ENCODE measurements at places on chromosomes 1 and 21.

DNA sequence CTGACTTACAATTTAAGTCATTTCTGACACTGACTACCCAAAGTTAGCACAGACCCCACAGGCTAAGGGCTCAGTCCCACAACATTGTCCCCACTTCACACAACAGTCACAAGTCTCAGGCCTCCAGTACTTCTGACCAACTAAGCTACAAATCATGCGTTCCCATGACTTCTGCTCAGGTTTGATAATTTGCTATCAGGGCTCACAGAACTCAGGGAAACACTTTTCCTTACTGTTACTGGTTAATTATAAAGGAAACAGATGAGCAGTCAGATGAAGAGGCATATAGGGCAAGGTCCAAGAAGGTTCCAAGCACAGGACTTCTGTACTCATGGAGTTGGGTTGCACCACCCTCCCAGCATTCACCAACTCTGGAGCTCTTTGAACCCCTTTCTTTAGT lies 151.2 kb upstream of the TNR start:
- DNase-seq: no peak

GRCh38 chr1:94122201-94122970 lies 1.4 kb upstream of the ABCA4 start:
- DNase-seq: no peak

- no peak for DNase-seq
Measured at GRCh38 chr1:147292631-147293251, 50.3 kb downstream of the CHD1L start.

DNA sequence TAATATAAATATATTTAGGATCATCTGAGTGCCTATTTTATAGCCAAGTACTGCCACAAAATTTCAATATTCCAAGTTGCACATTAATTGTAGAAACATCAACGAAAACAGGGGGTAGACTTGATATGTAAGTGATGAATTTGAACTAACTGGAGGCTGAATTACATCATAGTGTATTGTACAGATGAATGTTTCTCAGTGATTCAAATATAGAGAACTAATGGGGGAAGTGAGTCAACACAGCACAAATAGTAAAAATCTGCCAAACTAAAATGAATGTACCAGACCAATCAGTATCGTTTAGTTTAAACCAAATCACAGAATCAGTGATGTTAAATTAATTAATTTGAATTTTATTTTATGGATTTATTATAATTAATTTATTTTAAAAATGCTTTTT lies 42.8 kb downstream of the RTCA start:
- no peak for DNase-seq

- no peak for DNase-seq
Measured at GRCh38 chr1:6956488-6957159, 171.4 kb downstream of the CAMTA1 start.

GRCh38 chr21:20802631-20803260 lies 195.5 kb upstream of the NCAM2 start:
- no peak for DNase-seq

DNA sequence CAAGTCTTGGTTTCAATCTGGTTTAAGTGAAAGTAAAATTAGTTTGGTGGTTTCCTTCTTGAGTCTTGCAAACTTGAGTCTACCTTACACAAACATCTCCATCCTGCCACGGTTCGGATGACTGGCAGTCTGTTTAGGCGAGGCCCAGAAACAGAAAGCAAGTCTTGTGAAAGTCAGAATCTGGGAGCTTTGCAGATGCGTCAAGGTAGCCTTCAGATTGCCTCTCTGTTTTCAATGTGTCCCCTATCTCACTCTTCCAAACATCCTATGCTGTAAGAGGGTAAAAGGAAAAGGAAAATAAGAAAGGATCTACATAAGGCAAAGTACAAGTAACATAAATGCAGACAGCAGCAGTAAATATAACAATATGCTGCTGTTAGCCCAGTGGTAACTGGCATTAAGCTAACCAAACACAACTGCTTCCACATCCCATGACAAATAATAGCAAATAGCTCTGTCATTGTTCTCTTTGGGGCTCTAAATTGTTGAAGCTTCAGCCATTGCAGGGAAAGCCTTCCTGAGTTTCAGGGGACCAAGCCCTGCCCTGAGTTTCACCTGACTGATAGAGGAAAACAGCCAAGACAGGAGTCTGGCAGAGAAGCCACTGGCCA lies 26.2 kb upstream of the C1orf105 start:
- DNase-seq: no peak

- no peak for DNase-seq
Measured at GRCh38 chr1:247366926-247367645, 35.4 kb upstream of the ZNF496 start.

DNA sequence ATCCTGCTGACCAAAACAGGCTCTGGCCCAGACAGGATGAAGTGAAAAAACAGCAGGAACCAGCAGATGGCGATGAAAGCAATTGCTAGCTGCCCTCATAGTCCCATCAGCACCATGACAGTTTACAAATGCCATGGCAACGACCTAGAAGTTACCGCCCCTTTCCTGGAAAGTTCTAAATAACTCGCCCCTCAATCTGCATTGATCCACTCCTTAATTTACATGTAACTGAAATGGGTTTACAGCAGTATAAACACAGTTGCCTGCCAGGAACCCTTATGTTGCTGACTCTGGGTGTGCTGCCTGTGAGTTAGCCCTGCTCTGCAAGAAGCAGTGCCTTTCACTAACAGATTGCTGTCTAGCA lies 65.5 kb upstream of the CR1L start:
- DNase-seq: peak; percentile 11

DNA sequence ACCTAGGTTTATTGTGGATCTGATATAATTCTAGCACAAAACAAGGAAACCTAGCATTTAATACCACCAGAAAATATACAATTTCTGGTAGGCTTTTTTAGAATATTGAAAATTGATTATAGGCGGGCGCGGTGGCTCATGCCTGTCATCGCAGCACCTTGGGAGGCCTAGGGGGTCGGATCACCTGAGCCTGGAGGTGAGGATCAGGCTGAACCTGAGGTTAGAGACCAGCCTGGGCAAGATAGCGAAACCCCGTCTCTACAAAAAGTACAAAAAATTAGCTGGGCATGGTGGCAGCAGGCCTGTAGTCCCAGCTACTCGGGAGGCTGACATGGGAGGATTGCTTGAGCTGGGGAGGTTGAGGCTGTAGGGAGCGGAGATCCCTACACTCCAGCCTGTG lies 948 bp upstream of the COP1 start:
- no peak for DNase-seq

- DNase-seq: no peak
Measured at GRCh38 chr1:86775395-86775794, 71.0 kb downstream of the SH3GLB1 start.

GRCh38 chr1:28592321-28593071 lies 431 bp downstream of the RAB42 start:
- no peak for DNase-seq

- no peak for DNase-seq
Measured at GRCh38 chr1:89081005-89081404, 16.0 kb upstream of the GBP1 start.

- DNase-seq: no peak
Measured at GRCh38 chr21:28758042-28758882, 234.4 kb downstream of the LTN1 start.

DNA sequence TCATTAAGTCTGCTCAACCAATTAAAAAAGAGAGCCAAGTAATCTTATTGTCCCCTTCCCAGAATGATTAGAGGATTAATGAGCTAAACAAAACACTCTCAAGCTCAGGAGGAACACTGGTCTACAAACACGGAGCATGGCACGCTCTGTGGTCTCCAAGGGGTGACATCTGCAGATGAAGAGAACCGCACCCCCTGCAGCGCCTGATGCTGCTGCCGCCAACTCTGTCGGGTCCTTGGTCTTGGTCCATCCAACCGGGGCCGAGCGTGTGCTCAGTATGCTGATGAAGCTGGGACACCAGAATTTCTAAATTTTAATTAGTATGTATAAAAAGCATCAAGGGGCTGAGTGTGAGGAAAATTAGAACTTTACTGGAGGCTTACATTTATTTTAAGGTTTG lies 82.7 kb downstream of the LPAR3 start:
- no peak for DNase-seq

DNA sequence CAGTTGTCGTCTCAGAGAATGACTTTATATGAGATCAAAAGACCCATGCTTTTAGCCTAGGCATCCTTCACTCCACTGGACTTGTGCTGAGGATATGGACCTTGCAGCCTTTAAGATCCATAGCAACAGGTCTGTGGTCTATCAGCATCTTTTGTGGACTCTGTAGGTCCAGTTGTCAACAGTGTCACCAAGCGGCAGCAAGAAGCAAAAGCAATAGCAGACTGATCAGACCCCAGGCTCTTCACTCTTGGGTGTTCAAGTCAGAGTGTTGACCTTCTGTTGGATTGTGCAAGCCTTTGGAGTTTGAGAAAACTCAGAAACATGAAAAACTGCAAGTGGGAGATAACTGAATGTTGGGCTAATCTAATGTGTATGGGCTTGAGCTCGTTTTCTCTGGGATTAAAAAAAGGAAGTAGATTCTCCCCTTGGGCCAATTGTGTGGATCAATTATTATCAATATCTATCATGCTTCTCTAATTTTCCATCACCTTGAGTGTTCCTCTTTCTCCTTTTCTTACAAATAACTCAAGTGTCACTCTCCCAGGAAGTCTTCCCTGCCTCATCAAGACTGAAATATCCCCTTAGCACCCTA lies 144.2 kb downstream of the LYPLAL1 start:
- DNase-seq: no peak

DNA sequence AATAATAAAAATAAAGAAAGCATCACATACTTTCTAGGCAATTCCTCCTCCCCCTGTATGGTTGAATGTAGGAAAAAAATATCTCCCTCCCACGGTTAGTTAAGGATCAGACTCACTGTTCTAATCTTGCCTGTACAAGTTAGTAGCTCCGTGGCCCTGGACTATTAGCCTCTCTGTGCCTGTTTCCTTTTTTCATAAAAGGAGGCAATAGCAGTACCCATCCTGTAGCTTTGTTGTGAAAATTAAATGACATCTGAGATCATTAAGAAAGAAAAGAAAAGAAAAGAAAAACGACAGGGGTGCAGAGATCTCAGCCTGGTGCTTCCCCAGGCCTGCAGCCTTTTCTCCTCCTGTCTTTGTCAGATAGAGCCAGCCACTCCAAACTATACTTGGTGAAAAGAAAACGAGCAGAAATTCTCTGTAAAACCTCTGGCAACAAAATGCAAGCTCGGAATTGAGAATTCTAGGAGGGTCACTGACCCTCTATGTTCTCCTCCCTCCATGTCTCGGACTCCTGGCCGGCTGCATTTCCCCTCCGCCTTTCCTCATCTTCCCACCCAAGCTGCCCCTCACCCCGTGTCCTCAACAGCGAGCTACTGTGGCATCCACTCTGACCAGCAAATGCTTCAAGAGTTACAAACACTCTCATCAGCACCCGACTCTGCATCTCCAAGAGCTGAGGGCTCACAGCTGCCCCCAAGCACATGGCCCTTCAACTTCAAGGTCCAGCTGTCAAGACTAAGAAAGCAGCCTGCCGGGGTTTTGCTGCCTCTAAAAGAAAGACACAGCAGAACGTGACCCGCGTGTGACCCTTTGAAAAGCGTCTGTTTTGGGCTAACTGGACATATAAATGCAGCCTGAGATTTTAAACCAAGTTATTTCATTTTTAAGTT lies 13.6 kb downstream of the RIPK4 start:
- DNase-seq: no peak

GRCh38 chr1:34885405-34886247 lies 26.1 kb upstream of the SMIM12 start:
- DNase-seq: no peak

DNA sequence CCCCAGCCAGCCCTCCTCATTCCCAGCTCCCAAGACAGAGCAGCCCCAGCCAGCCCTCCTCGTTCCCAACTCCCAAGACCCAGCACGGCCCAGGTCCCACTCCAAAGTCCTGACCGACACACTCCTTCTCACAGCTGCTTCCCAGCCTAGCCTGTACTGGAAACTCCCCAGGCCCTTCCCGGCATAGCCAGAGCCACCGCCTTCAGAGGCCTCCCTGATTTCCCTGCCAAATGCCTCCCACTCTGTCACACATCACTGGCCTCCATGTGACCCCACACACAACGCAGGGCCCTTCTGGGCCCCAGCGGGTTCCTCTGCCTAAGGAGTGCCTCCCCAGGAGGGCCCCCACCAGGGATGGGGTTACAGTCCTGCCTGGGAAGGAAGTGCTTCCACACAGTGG lies 2.8 kb downstream of the UBE2J2 start:
- DNase-seq: no peak

Data from retinal pigment epithelial cell (primary cell).